ENCODE measurements at places on chromosomes 5 and 9.

DNA sequence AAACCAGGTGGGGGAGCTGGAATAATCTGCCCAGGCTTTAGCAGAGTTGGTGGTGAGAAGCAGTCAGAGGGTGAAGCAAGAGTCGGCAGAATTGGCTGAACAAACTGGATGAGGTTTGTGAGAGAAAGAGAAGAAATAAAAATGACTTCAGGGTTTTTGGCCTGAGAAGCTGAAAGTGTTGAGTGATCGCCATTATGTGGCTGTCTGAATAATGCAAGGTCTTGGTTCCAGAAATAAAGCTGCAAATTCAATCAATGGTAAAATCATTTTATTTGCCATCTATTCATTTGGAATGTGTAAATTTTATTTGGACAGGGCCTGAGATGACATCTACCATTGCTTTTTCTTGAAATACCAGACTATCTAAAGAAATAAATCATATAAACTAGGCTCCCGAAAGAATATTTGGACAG lies 50.4 kb upstream of the DAB2 start:
- DNase-seq: no peak

GRCh38 chr9:93603011-93603410 lies 26.6 kb downstream of the PHF2 start:
- no peak for DNase-seq

- DNase-seq: no peak
Observed at GRCh38 chr5:95543017-95543705, 11.6 kb downstream of the SKIC3 start.

DNA sequence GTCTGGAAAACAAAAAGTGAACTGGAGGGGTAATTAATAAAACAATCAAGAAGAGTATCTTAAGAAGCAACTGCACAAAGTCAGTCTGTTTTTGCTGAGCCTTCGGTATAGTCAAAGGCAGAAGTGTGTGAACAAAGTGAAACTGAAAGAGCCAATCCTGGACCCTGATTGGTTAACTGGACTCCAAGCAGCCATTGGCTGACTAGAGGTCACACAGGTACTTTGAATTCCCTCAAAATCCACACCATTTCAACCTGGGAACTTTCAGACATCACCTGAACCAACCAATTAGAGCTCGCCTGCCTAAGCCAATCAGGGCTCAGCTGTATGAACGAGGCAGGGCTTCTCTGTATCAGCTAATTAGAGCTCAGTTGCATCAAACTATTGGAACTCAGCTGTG lies 286.7 kb downstream of the TLE4 start:
- DNase-seq: no peak

DNA sequence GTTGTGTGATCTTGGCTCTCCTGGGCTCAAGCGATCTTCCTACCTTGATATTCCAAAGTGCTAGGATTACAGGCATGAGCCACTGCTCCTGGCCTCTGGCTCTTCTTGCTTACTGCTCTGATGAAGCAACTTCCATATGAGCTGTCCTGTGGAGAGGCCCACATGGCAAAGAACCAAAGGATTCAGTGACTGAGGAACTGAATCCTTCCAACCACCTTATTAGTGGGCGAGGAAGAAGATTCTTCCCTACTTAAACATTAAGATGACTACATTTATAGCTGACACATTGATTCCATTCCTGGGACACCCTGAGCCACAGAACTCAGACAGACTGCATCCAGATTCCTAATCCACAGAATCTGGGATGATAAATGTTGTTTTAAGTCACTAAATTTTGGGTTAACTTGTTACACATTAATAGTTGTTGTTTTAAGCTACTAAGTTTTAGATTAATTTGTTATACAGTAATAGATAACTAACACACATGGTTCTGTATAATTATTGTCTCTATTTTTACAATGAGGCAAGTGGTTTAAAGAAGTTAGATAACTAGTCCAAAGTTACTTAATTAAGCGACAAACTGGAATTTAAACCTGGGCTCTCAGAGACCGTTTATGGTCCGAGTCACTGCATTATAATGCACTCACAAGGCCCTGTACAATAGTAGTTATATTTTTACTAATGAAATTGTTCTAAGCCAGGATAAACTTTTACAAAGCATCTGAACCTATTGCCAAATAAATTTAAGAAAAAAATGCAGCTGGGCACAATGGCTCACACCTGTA lies 16.7 kb upstream of the SLCO4C1 start:
- DNase-seq: no peak

DNA sequence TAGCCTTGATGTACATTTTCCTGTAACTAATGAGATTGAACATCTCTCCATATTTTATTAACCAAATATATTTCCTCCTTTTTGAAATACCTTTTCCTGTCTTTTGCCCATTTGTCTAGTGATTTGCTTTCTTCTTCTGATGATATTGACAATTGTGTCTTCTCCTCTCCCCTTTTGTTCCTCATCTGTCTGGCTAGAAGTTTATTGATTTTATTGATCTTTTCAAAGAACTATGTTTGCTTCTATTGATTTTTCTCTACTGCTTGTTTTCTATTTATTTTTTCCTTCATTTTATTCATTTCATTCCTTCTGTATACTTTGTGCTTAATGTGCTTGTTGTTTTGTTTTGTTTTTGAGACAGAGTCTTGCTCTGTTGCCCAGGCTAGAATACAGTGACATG lies 181.4 kb upstream of the SMIM23 start:
- no peak for DNase-seq

GRCh38 chr9:135144581-135145170 lies 57.2 kb downstream of the OLFM1 start:
- no peak for DNase-seq

- peak; percentile 65 for DNase-seq
Observed at GRCh38 chr5:112848116-112848811, 12.8 kb upstream of the SRP19 start.

DNA sequence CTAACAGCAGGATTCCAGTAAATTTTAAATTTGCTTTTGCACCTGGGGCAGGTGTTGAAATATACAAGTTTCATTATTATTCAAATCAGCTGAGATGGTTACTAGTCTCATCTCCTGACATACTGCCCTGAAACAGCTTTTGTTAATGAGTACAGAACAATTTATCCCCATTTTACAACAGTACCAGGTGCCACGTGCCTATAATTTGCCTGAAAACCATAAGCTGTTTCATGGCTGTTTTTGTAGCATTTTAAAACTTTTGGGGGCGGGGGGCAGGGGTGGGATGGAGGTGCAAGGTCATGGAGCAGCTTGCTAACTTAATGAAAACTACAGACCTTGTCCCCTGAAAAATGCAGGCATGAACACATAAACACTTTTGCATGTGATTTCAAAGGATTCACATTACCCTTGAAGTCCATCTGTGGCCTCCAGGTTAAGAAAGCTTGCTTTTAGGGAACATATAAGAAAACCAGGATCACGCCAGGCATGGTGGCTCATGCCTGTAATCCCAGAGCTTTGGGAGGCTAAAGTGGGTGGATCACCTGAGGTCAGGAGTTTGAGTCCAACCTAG lies 42.1 kb downstream of the TIMD4 start:
- no peak for DNase-seq

DNA sequence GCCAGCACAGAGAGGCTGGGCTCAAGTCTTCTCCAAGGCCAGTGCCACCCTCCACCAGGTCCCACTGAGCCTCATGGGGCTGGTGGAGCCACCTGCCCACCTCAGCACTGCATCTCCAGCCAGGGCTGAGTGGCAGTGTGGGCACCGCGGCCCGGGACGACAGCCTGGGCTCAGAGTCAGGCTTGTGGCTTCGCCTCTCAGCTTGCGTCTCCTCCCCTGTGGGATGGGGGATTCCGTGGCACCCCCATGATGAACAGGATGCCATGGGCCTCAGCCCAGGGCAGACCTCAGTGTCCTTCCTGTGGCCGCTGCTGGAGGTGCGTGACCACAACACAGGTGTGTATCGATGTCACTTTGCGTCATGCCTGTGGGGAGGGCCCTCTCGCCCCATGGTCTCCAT lies 136.4 kb upstream of the PPP1R26 start:
- no peak for DNase-seq

GRCh38 chr5:135055396-135055795 lies 21.4 kb upstream of the PITX1 start:
- DNase-seq: no peak

- DNase-seq: no peak
Observed at GRCh38 chr5:30405821-30406220, 787.7 kb upstream of the CDH6 start.

GRCh38 chr9:128568470-128569078 lies 16.2 kb downstream of the SPTAN1 start:
- DNase-seq: no peak
